Right ventricle myocardium superior (tissue), 1 donor: ENCODE measurements at places on chromosomes 6 and 20. TPM values are rescaled to one million over a fixed set of nuclear protein-coding genes. Genes with fewer than 3 reads are reported as not detected.
A peak's percentile ranks its signal among the peaks of the same experiment; 100 is the strongest.

Gene HAO1
- total RNA-seq = not detected

DNA sequence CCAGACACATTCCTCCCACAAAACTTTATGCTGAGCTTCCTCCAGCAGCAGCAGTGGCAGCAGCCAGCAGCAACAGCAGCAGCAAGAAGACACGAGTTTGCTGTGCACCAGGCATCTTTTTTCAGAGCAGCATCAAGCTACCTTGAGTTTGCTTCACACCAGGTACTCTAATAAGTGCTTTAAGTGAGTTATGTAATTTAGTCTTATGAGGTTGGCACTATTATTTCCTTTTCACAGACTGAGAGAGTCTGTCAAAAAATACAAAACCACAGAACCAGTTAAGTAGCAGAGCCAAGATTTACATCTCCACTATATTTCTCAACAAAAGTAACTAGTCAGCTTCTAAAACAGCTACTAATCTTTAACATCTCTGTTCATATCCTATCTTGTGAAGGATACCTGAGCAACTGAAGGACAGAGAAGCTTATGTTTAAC, 23.7 kb downstream of the RANBP9 start:
- DNase-seq = no peak

GRCh38 chr6:33610779-33611732, 10.1 kb upstream of the ITPR3 start:
- peak; percentile 51 for DNase-seq

- DNase-seq = no peak
Measured at GRCh38 chr6:101683884-101684283, 290.4 kb downstream of the GRIK2 start.

GRCh38 chr20:54556406-54556805, 81.0 kb downstream of the DOK5 start:
- DNase-seq = no peak
